ENCODE measurements at places on chromosomes 1 and 21.
A peak's percentile ranks its signal among the peaks of the same experiment; 100 is the strongest.

GRCh38 chr1:25526753-25527152 lies 16.7 kb upstream of the LDLRAP1 start:
- DNase-seq, result no peak

DNA sequence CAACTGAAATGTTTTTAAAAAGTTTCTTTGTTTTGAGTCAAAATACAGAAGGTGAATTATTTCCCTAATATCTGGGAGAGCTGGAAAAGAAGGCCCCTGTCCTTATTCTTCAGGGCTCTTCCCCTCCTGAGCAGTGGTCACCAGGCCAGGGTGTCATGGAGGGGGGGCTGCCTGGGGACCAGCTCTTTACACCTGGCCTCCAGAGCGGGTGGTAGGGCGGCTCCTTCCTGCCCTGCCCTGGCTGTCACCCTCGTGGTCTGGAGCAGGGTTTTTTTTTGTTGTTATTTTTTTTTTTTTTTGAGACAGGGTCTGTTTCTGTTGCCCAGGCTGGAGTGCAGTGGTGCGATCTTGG lies 6.6 kb downstream of the SKI start:
- DNase-seq, result no peak

- no peak for DNase-seq
Measured at GRCh38 chr1:198212675-198213074, 55.9 kb downstream of the NEK7 start.

DNA sequence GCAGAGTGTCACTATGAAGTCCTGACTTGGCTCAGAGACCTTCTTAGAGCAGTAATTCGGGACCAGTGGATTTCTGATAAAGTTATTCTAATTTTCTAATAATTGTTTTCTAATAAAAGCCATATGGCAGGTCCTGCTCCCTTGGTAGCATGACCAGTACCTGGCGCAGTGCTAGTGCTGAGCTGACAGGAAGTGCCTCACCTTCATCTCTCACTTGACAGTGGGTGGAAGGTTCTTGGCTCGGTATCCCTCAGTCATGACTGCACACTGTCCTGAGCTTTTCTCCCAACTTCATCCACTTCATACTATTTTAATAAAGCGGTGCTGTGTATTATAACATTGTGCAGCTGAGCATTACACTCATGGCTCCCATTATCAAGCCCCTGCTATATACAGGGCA lies 14.1 kb downstream of the VANGL1 start:
- DNase-seq, result no peak

GRCh38 chr1:55172272-55172671 lies 42.9 kb downstream of the USP24 start:
- no peak for DNase-seq

- DNase-seq, result no peak
Measured at GRCh38 chr21:42861311-42861847, 18.0 kb downstream of the WDR4 start.

- no peak for DNase-seq
Measured at GRCh38 chr1:86787621-86788020, 83.2 kb downstream of the SH3GLB1 start.

GRCh38 chr21:35849144-35849543 lies 211.2 kb downstream of the SETD4 start:
- no peak for DNase-seq

GRCh38 chr1:19734472-19734999 lies 65.2 kb downstream of the TMCO4 start:
- DNase-seq, result no peak

DNA sequence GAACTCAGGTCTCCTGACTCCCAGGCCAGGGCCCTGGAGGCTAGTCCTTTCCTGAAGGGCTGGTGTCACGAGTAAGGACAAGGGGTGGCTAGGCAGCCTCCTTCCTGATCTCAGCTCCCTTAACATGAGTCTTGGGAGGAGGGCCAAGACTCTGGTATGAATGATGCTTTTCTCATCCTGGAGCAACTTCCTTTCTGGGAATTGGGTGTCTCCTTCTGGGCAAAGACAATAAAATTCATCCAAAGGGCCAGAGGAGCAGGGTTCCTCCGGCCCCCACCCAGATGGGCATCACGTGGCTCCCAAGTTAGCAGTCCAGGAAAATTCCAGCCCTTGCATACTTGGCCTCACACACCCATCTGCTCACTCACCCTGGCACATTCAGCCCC lies at the start of gene FAM167B:
Gene FAM167B (plus strand): TSS at position 335 of the 386 bp plus-strand sequence. CDS start 200 bp downstream, outside the sequence.
- DNase-seq, result no peak

GRCh38 chr1:208431721-208432120 lies 187.5 kb upstream of the PLXNA2 start:
- no peak for DNase-seq

DNA sequence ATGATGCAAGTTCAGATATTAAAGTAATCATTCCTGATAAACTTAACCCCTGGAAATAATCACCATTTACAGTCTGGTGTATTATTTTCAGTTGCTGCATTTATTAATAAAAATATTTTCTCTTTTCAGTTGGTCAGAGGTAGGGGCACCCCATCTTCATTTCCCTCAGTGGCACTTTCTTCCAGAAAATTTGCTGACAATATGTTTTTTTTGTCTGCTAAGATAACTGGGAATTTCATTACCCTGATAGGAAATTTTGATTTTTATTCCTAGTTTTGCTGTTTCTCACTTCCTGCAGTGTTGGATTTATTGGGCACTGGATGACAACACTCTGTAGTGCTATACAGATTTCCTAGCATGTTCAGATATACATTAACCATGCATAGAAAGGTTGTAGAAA lies 33.1 kb upstream of the APOBEC4 start:
- DNase-seq, result no peak

- DNase-seq, result peak; percentile 11
Measured at GRCh38 chr1:227320476-227320875, 2.2 kb upstream of the CDC42BPA start.

- DNase-seq, result no peak
Measured at GRCh38 chr1:236734141-236734765, 48.0 kb downstream of the ACTN2 start.

DNA sequence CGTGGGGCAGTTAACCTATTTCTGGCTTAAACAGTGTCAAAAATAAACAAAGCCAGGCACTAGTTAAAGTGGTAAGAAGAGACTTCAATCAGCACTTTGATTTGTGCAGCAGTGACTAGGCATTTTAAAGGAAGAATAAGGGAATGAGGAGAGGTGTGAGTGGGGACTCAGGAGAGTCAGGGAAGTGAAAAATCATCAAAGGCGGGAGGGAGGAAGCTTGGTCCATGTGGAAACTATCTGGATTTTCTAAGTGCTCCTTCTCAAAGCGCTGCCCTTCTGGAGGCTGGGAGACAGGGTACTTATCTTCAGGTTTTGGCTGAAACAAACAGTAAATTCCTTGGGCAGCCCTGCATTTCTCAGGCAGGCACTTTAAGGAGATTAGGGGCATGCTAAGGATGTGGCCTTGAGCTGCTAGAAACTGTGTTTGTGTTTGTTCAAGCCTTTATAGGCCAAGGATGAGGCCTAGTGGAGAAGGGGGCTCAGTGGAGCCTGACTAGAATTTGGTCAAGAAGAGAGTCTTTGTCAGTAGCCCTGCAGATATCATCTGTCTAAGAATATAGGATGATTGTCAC lies 486.5 kb downstream of the SIPA1L2 start:
- DNase-seq, result no peak

Measured in NCI-H69 (cell line).